Stimulated activated CD8-positive, alpha-beta memory T cell treated with anti-CD3 and anti-CD28 coated beads, Interleukin-7, amount 100 ng/mL, for 4 hours (primary cell): ENCODE measurements at places on chromosomes 7 and 10.

- DNase-seq = no peak
Measured at GRCh38 chr10:131775433-131775832, 125.4 kb upstream of the PPP2R2D start.

DNA sequence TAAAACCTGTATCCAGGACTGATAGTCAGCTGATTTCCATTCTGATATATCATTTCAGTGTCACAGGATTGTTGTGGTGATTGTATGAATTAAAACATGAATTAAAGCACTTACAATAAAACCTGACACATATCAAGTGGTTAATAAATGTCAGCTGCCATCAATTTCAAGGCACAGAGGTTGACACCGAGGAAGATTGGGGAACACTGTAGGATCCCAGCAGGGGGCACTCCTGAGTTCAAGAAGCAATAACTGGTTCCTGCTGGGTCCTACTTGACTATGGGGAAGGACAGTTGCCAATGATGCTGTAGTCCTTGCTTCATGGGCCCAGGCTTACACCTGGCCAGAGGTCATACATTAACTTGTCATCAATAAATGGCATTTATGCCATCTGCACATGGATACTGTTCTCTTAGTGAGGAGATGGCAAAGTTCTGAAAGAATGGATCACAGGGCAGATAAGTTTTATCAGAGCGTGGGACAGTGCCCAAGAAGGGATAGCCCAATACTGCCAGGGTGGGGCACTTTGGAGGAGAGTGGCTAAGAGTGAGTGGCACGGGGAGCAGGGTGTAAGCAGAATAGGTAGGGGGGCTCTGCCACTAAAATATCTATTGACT is 24.1 kb downstream of the FZD1 start:
- no peak for DNase-seq

DNA sequence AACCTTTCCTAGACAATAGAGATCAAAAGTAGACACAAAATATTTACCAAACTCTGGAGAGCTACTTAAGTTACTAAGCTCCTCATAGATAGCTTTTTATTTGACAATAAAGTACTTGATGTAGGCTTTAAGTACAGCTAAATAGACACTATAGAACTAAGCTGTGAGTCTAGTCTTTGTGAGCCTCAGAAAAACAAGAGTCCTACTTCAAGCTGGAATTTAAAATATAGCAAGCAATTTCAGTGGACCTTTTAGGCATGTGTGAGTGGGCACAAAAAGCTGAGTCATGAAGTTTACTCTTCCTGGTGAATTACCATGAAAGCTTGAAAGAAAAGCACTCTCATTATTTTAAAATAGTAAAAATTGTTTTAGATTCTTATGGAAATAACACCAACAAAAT is 76.1 kb downstream of the ADD3 start:
- DNase-seq = no peak

- no peak for DNase-seq
Measured at GRCh38 chr7:127873151-127873550, 158.1 kb downstream of the LRRC4 start.

DNA sequence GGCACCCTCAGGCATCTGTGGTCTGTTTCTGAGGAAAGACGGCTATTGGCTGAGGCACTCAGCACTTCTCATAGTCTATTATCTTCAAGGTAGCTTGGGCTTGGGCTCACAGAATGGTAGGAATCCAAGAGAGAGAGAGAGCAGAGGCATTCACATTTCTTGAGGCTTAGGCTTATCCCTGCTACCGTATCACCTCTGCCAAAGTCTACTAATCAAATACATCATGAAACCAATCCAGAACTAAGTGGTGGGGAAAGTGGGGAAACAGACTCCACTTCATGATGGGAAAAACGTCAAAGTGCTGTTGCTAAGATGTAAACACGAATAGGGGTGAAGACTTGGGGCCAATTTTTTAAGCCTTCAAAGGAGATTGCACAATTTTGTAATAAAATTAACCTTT is 271.1 kb upstream of the SEMA3D start:
- no peak for DNase-seq

- no peak for DNase-seq
Measured at GRCh38 chr7:26480156-26480555, 188.5 kb downstream of the SNX10 start.

GRCh38 chr10:99854860-99855259 is 72.4 kb downstream of the ABCC2 start:
- no peak for DNase-seq

- DNase-seq = no peak
Measured at GRCh38 chr10:128684215-128684614, 558.0 kb upstream of the MKI67 start.

DNA sequence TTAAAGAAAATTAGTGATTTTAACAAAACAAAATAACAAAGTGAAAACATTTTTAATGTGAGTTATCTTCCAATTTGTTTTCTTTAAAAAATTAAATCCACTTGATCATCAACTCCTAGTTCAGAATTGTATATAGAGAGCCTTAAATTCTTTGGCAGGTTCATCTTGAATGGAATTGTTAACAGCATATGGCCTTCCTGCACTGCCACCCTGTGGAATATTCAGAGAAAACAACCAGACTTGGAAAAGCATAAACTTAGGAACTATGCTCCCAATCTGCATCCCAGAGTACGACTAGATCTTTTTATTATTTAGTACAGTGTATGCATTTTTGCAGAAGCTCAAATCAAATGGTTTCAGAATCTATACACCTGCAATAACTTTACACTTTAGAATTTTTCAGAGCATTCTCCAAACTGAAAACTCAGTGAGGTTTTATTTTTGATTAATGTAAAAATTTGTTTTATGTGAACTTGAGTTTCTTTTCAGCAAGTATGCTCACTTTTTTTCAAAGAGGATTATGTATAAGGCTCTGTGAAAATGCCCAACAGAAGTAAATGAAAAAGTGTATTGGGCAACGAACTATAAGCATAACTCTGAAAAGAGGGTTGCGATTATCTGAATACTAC is 44.9 kb upstream of the ANK3 start:
- no peak for DNase-seq

GRCh38 chr7:143908120-143908519 is 6.1 kb upstream of the TCAF1 start:
- DNase-seq = no peak

- DNase-seq = no peak
Measured at GRCh38 chr7:44172352-44172751, 16.9 kb downstream of the GCK start.

DNA sequence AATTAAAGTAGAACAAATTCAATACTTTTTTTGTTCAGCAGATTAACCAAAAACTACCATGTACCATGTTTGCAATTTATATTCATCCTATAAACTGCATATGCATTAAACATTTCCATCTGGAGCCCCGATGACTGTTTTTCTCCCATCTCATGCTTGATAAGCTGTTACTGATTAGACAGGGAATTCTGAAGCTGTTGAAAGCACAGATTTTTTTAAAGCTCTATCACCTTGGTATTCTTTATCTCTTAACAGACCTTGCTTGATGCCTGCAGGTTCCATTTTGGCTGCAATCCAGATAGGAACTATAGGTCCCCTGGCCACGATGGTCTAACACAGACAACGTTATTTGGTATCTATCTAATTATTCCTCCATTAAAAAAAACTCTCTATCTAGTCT is 961.7 kb downstream of the CNTNAP2 start:
- DNase-seq = no peak
